ENCODE measurements at places on chromosomes 7 and 10.

GRCh38 chr10:110919971-110920881 is 822 bp downstream of the SHOC2 start:
- DNase-seq, result peak; percentile 17

GRCh38 chr10:5811387-5811821 is 1.8 kb downstream of the GDI2 start:
- DNase-seq, result no peak

GRCh38 chr7:94949532-94949931 is 42.1 kb downstream of the PPP1R9A start:
- no peak for DNase-seq

- DNase-seq, result no peak
Observed at GRCh38 chr10:82866424-82867020, 991.5 kb downstream of the NRG3 start.

- DNase-seq, result no peak
Observed at GRCh38 chr10:79268742-79269141, 78.5 kb upstream of the PPIF start.

GRCh38 chr7:148180075-148180474 is 410.5 kb upstream of the C7orf33 start:
- DNase-seq, result no peak

DNA sequence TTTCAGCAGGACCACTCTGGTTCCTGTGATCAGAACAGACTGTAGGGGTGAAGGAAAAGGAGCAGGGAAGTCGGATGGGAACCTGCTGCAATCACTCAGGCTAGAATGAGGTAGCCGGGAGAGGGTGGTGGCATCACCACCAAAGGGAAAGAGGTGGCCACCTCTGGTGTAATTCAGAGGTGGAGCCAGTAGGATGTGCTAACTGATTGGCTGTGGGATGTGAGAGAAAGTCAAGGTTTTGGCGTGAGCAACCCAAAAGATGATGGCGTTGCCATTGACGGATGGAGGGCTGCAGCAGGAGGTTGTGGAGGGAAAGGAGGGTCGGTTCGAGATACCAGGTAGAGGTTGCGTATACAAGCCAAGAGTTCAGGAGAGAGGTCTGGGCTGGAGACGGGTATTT is 7.4 kb upstream of the VSIR start:
- DNase-seq, result no peak

Data from NCI-H1092 treated with DMSO at 0.1 percent for 48 hours (cell line).